KBM-7 (cell line): ENCODE measurements at places on chromosomes 6 and 20.

DNA sequence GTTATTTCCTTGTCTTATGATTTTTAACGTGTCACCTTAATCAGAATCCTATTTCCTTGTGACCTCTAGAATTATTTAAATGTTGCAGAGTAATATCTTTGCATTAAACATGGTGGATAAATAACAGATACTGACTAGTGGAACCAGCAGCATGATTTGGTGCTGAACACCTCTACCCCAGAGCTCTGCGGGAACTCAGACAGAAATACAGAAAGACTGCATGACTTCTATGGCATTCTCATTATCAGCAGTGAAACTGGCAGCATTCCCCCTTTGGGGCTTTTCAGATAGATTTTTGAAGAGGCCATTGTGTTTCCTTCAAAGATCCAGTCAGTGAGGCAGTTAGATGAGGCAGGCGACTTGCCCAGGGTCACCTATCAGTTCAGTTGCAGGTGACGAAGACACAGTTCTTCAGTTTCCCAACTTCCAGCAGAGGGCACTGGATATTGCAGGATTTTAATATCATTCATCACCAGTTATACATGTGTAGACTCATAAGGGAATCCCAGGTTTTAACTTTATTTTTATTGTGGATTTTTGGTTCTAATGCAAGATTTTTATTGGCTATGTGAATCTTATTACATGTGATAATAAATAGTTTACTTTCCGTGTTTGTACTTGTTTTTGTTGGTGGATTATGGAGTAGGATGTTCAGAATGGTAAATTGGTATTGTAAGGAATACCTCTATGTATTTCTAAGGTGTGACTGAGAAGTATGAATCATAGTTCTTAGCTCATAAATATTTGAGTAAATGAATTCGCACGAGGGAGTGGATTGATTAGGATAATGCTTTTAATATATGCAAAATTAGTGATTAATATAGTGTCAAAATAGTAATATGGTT, 81.3 kb downstream of the AFDN start:
- DNase-seq: peak; percentile 38

DNA sequence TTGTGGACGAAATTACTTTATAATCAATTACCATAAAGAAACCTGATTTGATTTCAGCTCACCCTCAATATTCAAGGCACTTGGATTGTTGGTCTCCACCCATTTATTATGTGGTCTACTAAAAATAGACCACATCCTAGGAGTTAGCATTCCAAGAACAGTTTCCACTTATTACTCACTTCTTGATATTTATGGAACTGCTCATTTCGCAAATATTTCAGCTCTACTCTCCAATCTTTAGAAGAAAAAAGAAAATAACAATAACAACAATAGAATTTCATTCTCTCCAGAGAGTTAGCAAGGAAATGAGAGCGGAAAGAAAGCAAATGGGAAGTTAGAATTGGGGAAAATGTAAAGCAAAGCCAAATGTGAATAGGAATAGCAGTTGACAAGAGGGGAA, 26.2 kb upstream of the HDAC2 start:
- no peak for DNase-seq

DNA sequence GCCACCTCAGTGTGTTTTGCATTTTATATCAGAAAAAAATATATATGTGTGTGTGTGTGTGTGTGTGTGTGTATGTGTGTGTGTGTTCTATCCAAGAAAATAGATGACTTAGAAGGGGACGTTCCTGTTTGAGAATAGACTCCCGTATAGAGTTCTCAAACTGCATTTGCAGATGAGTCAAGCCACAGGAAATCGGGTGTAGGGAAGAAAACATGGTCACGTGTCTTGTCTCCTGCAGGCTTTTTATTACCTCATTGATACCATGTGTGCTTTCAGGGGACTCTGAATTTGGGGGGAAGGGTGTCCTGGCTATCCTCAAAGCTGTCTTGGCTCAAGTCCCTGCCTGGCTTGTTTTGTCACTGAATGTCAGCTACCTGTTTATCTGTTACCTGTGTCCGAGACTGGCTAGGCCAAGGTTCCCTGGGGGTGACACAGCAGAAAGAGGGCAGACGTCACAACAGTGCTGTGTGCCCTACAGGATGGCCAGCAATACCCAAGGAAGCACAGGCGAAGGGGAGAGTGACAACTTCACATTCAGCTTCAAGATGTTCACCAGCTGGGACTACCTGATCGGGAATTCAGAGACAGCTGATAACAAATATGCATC, 55.7 kb upstream of the NOP56 start:
- DNase-seq: peak; percentile 19

GRCh38 chr6:28809947-28810658, 113.7 kb downstream of the TRIM27 start:
- DNase-seq: peak; percentile 77

DNA sequence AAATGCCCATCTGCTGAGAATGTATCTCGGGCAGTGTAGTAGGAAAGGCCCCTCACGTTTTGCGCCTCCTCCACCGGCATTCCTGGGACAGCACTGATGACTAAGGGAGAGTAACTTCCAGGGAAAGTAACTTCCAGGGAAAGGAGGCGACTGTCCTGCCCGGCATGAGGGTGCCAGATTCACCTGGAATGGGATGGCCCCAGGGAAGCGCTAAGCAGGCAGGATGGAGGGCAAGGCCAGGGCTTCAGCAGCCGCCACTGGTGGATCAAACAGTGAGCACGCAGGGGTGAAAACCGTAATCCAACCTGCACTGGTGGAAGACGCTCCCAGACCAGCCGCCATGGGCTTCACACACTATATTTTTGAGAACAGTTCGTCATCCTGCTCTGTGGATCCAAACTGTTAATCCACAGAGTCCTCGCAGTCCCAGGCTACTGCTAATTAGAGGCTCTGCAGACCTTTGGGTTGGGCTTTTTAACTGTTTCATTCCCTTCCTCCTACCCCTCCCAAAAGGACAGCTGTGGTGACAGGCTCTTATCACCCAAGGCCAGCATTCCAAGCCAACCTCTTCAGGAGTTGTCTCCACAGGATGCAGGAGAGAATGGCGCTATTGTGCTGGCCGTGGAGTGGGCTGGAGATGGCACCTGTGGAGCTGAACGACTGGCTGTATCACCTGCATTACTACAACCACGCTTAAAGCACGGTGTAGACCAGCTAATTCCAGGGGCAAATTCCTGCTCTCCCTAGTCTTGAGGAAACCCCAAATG, 178.9 kb downstream of the DLL1 start:
- DNase-seq: no peak

GRCh38 chr6:90385759-90386313, 89.2 kb upstream of the BACH2 start:
- peak; percentile 18 for DNase-seq

GRCh38 chr20:64031822-64032314, 4.1 kb upstream of the C20orf204 start:
- no peak for DNase-seq
